ENCODE measurements at places on chromosomes 1 and 21.

DNA sequence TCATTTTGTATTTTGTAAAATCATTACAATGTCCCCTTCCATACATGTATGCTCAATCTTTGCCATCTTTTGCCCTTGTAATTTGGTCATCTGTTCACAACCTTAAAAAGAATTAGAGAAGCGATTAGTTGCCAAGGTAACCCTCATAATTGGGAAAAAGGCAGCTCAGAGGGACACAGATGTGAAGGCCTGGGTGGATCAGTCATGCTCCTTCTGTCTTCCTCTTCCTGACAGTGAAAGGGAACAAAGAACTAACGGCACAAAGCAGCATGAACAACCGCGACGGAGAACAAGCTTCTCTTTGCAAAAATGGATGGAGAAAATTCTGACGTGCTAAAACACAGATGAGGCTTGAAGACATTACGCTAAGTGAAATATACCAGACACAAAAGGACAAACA, 78.7 kb upstream of the COG2 start:
- DNase-seq: no peak

DNA sequence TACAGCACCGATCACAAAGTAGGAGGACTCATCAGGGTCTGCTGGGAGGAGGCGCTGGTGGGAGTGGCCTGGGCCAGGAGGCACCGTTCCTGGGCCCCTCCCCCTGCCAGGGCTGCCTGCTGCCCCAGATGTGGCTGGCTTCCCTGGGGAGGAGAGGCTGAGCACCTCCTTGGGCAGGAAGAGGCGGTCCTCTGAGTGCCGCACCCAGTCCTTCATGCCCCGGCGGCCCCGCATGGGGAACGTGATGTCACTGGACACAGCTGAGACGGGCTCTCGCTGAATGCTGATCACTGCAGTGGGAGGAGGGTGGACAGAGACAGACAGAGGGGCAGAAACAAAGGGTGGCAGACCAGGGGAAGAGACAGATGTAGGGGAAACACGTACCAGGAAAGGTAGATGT, 24.8 kb downstream of the ADGRB2 start:
- DNase-seq: no peak

GRCh38 chr1:89361681-89362080, 2.2 kb upstream of the GBP6 start:
- DNase-seq: no peak

DNA sequence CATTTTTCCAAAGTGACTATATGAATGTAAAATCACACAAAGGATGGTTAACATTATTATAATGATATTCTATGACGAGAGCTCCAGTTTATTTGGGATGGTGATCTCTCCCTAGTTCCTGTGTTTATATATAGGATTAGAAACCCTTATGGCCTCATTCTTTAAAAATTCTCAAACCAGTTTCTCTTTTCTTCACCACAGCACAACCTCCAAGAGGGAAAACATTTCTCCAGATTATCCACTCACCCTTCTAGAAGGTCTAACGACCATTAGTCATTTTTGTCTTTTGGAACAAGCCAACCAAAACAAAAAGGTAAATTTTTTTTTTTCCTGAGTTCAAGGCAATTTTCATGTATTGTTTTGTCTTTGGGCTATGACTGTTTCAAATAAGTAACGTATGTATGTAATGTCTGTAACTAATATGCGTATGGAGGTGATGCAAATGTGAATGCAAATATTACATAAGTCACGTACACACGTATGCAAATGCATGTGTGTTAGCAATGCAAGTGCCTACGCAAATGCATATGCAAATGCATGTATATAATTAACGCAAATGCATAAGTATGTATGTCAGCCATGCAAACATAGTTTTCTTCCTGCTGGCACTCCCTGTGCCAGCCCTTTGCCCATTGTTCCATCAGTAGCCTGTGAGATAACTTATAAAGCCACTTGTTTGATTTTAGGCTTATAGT, 72.5 kb upstream of the MORC3 start:
- DNase-seq: no peak
